ENCODE measurements at places on chromosomes 11 and 22. TPM values are rescaled to one million over a fixed set of nuclear protein-coding genes. Genes with fewer than 3 reads are reported as not detected.

GRCh38 chr11:119625206-119625978 is 103.6 kb downstream of the NECTIN1 start:
- peaks cover 3% of the 10 kb centered on the region for H3K27me3 ChIP-seq
- H3K27ac ChIP-seq, result no peak overlapping the region
- no peak for DNase-seq
- no peaks in the 10 kb centered on the region for H3K4me1 ChIP-seq
- H3K4me3 ChIP-seq, result no peak overlapping the region

DNA sequence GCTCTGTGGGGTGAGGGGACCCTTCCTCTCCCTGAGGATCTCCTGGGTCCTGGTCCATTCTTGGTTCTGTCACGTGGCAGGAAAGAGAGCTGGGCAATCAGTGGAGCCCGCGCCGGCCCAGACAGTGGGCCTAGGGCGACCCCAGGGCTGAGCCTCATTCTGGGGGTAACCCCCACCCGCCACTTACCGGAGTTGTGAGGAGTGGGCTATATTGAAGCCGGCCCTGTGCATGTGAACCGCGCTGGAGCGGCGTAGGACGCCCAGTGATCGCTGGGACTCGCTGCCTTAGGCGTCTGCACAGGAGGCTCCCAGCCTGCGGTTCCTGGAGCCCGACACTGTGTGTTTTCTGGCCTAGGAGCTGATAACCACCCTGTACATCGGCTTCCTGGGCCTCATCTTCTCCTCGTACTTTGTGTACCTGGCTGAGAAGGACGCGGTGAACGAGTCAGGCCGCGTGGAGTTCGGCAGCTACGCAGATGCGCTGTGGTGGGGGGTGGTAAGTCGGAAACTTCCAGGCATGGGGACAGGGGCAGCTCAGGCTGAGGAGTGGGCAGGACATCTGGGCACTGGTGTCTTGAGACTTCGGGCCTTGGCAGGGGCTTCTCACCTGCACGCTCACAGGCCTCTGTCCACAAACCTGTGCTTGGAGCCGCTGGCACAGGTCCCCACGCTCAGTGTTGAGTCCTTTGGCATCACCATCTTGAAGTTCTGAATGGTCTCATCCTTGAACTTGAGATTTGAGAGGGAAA is 127.1 kb downstream of the KCNQ1OT1 start:
- H3K4me1 ChIP-seq, result no peaks in the 10 kb centered on the region
- no peak overlapping the region for H3K4me3 ChIP-seq
- no peaks in the 10 kb centered on the region for H3K27me3 ChIP-seq

The OR52A1 gene
- not detected for total RNA-seq

GRCh38 chr11:58286249-58286648 is 18.2 kb upstream of the OR10W1 start:
- no peaks in the 10 kb centered on the region for H3K4me1 ChIP-seq
- H3K27ac ChIP-seq, result no peak overlapping the region
- H3K4me3 ChIP-seq, result no peak overlapping the region
- no peaks in the 10 kb centered on the region for H3K27me3 ChIP-seq
- DNase-seq, result peak; percentile 8

The KCTD14 gene
- total RNA-seq, result 0.25 TPM

The LRRC51 gene
- total RNA-seq, result 9.5 TPM

The ZNF214 gene
- not detected for total RNA-seq

The FAM83F gene
- 0.05 TPM for total RNA-seq

The TOM1 gene
- 30.0 TPM for total RNA-seq

- H3K4me3 ChIP-seq, result no peak overlapping the region
- H3K36me3 ChIP-seq, result no peaks in the 10 kb centered on the region
- H3K27me3 ChIP-seq, result peaks cover 9% of the 10 kb centered on the region
These were observed 77.5 kb upstream of the CLMP start for GRCh38 chr11:123272565-123272964.

The OR51E2 gene
- not detected for total RNA-seq

Data from activated CD4-positive, alpha-beta T cell treated with anti-CD3 and anti-CD28 coated beads, Interleukin-2, amount 10 ng/mL, durations not matched to agents 7 days and 5 days (primary cell).